Activated T-cell treated with anti-CD3 and anti-CD28 coated beads, Interleukin-2, amount 50 U/mL, for 4 hours (primary cell): ENCODE measurements at places on chromosomes 4 and X. TPM values are rescaled to one million over a fixed set of nuclear protein-coding genes. Genes with fewer than 3 reads are reported as not detected.

DNA sequence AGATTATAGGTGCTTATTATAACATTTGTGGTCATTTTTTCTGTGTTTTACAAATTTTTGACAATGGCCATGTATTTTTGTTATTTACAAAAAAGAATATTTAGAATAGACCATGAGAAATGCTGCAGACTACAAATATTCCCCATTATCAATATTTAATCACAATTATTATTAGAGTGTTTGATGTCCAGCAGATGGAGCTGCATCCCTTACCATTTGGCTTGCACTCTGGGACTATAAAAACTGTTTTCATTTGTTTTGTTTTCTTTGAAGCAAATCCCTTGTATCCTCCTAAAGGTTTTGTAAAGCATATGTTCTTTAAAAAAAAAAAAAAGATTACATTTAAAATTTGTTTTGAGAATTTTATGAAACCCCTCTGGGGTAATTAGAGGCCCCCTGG lies 85.6 kb upstream of the CXorf66 start:
- no peak for DNase-seq

DNA sequence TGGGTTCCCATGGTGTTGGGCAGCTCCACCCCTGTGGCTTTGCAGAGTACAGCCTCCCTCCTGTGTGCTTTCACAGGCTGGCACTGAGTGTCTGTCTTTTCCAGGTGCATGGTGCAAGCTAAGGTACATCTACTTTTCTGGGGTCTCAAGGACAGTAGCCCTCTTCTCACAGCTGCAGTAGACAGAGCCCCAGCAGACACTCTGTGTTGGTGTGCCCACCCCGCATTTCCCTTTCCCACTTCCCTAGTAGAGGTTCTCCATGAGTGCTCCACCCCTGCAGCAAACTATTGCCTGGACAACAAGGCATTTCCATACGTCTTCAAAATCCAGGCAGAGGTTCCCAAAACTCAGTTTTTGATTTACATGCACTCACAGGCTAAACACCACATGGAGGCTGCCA lies 143.0 kb downstream of the TECRL start:
- DNase-seq, result no peak

TRMT44 gene
- 41.5 TPM for total RNA-seq

DNA sequence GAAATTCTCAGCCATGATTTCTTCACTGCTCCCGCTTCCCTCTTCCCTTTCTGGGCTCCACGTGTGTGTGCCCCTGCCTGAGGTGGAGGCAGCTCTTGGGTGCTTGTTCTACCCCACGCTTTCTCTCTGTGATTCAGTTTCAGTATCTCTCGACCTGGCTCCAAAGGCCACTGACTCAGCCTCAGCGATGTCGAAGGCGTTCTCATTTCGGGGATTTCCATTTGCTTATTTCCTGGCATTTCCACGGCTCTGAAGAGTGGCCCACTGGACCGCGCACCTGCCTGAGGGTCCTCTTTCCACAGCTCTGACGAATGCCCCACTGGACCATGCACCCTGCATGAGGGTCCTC lies 52.4 kb downstream of the GAK start:
- peak; percentile 54 for DNase-seq

FAM53A gene
- 4.0 TPM for total RNA-seq

DNA sequence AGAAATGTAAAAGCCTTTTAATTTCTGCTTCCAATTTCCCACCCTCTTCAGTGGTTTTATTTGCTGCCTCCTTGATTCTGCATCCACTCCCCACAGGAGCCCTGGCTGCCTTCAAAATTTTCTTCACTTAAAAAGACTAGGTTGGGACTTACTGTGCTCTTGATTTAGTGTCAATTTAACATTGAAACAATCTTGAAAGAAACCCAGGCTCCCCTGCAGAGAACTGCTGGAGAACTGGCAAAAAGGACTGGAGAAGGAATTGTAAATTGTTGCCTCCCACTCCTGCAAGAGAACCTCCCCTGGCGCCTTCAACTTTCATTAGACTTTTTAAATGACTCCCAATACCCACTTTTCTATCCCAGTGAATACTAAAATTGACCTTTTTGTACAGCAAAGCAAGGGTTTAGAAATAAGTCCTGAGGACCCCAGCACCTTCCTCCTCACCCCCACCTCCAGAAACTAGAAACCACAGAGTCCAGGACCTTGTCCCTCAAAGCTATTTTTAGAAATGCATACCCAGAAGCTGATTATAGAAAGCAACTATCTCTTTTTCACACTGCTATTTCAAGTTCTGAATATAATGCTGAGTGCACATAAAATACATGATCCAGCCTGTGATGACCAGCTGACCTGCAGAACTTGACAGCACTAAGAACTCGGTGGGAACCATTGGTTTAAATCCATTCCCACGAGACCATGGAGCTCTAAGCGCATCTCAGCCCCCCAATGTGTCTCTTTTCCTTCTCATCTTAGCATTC lies 155.5 kb downstream of the INPP4B start:
- DNase-seq, result no peak

DNA sequence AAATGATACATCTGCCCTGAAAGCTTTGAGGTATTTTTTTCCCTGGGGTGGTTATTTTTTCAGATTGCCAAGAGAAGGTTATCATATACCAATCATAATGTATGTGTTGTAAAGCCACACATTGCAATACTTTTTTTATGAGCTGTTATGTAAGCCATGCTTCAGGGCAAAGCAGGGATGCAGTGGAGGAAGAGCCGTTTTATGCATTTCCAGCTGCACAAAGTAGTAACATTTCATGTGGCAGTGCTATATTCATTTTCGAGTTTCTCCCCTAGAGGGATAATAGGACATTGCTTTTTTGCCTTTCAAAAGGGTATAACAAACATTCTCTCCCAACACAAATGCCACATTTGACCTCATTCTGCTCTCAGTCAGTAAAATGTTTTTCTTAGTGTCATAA lies 68.5 kb downstream of the GALNT7 start:
- DNase-seq, result no peak

EIF2S3 gene
- total RNA-seq, result 258 TPM

DNA sequence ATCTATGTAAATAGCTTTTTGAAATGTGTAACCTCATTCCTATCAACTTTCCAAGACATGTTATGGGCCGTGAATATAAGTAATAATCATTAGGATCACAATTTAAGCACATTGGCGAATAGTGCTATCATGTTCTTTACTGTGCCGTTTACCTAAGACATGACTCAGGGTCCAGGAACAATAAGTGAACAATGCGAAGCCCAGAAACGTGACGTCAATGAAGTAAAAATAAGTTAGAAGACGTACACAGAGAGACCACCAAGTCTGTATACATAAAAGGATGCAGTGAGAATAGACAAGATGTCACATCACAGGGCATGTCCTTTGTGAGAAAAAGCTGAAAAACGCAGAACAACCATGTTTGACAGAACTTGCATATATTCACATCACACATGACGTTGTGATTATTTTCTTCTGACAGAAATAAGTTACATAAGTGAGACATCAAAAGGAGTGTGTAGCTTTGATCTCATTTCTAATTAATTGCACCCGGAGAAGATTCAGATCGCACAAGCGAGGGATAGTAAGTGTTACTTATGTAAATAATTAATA lies 49.4 kb upstream of the FAT1 start:
- DNase-seq, result no peak

RHOXF2 gene
- total RNA-seq, result not detected

DNA sequence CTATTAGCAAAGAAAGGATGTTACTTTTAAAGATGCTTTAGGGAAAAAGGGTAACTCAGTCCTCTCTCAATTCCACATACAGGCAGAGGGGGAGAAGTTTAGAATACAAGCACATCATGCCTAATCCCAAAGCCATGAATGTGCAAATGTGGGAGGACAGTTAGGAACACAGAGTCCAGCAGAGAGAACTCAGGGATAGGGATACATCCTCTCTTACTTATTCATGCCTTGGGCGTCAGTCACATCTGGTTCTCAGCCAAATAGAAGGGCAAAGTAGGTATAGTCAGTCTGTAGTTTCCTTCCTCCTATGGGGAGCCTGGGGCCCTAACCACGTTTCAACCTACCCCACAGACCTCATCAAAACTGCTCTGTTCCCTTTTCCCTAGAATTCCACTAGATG lies 87.8 kb downstream of the GRIA3 start:
- no peak for DNase-seq

DNA sequence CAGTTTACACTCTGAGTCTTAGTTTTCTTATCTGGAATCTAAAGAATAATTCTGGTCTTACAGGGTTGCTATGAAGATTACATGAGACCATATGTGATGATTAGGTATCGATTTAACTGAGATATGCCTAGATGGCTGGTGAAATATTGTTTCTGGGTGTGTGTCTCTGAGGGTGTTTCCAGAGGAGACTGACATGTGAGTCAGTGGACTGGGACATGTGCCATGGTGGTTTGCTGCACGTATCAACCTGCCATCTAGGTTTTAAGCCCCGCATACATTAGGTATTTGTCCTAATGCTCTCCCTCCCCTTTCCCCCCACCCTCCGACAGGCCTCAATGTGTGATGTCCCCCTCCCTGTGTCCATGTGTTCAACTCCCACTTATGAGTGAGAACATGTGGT lies 186.0 kb upstream of the CXorf66 start:
- no peak for DNase-seq

DNA sequence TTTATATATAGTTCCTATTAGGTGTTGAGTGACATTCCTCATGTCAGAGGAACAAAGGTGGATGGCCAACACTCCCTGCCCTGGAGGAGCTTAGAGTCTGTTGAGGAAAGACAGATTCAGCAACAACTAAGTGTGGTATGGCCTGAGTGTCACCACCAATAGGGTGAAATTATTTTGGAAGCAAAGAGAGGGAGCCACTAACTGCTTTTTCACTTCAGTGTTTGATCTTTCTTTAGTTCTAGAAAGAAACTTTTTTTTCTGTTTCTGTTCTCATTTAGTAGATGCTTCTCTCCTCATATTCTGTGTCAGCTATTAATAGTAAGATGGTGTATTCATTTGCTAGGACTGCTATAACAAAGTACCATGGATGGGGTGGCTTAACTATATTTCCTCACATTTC lies 81.5 kb downstream of the ARX start:
- DNase-seq, result no peak

RENBP gene
- total RNA-seq, result 10.4 TPM

IGFBP7 gene
- total RNA-seq, result 0.63 TPM

FAM9B gene
- total RNA-seq, result not detected
